A549 treated with Hydrocortisone at 1 μM for 4 hours (cell line): ENCODE measurements at places on chromosomes 16 and 17. TPM values are rescaled to one million over a fixed set of nuclear protein-coding genes. Genes with fewer than 3 reads are reported as not detected.

The OR1F1 gene
- total RNA-seq, result 0.15 to 0.44 TPM (median 0.31 TPM) in 5 replicates

The GRB7 gene
- 3.1 to 5.2 TPM (median 3.9 TPM) in 5 replicates for total RNA-seq

The ANKFN1 gene
- 0.14 to 0.17 TPM in 2 of 5 replicates, not detected in the others for total RNA-seq

The NKD1 gene
- 0.14 to 0.70 TPM (median 0.38 TPM) in 5 replicates for total RNA-seq

The TMEM106A gene
- 0.76 to 1.5 TPM (median 1.1 TPM) in 5 replicates for total RNA-seq

The ZSCAN10 gene
- total RNA-seq, result not detected in 5 replicates

The MRTFB gene
- 8.1 to 17.2 TPM (median 13.6 TPM) in 5 replicates for total RNA-seq

The KCNG4 gene
- not detected in 5 replicates for total RNA-seq

The TAT gene
- total RNA-seq, result 0.03 to 0.06 TPM (median 0.05 TPM) in 4 of 5 replicates, not detected in the other

The CHD9 gene
- total RNA-seq, result 13.5 to 20.8 TPM (median 16.6 TPM) in 5 replicates

The RNU2-1 gene
- total RNA-seq, result not detected in 5 replicates

The CDYL2 gene
- total RNA-seq, result 0.32 to 0.66 TPM (median 0.61 TPM) in 5 replicates

The TMC8 gene
- total RNA-seq, result 0.17 to 0.51 TPM (median 0.22 TPM) in 5 replicates

The KRTAP9-9 gene
- not detected in 5 replicates for total RNA-seq

The CRYBA1 gene
- total RNA-seq, result not detected in 5 replicates

The HOXB2 gene
- 0.30 to 0.72 TPM (median 0.61 TPM) in 5 replicates for total RNA-seq

The UBALD1 gene
- 36.7 to 60.9 TPM (median 55.0 TPM) in 5 replicates for total RNA-seq

The COQ9 gene
- total RNA-seq, result 43.7 to 49.3 TPM (median 48.8 TPM) in 5 replicates

The SYCE1L gene
- 2.5 to 8.8 TPM (median 8.2 TPM) in 5 replicates for total RNA-seq

The INCA1 gene
- total RNA-seq, result 1.1 to 2.0 TPM (median 1.8 TPM) in 5 replicates

The KRTAP1-1 gene
- not detected in 5 replicates for total RNA-seq

The ITGA3 gene
- total RNA-seq, result 360 to 414 TPM (median 396 TPM) in 5 replicates

The PMP22 gene
- 187 to 218 TPM (median 197 TPM) in 5 replicates for total RNA-seq

The RAB37 gene
- 0.84 to 1.7 TPM (median 1.2 TPM) in 5 replicates for total RNA-seq

The CDH5 gene
- 0.10 to 0.31 TPM (median 0.12 TPM) in 5 replicates for total RNA-seq

The XAF1 gene
- not detected in 5 replicates for total RNA-seq

The KRT33A gene
- not detected in 5 replicates for total RNA-seq

The PRMT7 gene
- 29.3 to 34.9 TPM (median 30.2 TPM) in 5 replicates for total RNA-seq

The ATP1B2 gene
- total RNA-seq, result 0.15 to 0.37 TPM (median 0.27 TPM) in 5 replicates
